ENCODE measurements at places on chromosomes 12 and 14. TPM values are rescaled to one million over a fixed set of nuclear protein-coding genes. Genes with fewer than 3 reads are reported as not detected.

- DNase-seq: no peak
These were observed 906 bp downstream of the LARP4 start for GRCh38 chr12:50401500-50402081.

GRCh38 chr12:123449249-123449733 is 8.6 kb upstream of the SNRNP35 start:
- DNase-seq: no peak

DNA sequence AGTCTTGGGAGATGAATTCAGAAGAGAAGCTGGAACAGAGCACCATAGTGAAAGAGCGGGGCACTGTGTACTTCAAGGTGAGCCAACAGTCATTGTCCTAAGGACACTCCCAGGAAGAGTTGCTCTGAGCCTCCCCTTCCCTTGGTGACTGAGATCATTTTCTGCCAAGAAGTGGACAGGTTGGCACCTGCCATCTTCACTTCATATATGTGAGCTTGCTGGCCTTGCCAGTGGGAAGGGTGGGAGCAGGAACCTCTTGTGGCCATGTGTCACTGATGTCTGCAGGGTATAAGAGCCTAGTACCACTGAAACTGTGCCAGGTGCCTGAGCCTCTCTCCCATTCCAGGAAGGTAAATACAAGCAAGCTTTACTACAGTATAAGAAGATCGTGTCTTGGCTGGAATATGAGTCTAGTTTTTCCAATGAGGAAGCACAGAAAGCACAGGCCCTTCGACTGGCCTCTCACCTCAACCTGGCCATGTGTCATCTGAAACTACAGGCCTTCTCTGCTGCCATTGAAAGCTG is 5.3 kb downstream of the FKBP4 start:
- DNase-seq: no peak

DNA sequence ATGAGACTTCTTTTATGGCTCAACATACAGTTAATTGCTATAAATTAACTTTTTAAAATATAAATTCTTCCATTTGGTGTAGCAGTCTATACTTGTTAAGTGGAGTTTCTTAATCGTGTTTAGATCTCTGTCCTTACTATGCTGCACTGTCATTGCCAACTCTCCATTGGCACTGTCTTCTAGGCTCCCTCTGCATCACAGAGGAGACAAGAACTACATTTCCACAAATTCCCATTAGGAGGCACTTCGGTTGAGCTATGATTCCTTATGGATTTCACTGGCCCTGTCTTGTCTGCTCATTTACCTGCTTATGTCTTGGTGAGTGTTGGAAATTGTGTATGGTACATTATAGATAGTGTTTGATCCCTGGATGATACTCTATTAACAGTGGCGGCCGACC is 630.9 kb upstream of the ATXN7L3B start:
- no peak for DNase-seq

GRCh38 chr12:49982246-49983087 is 9.7 kb downstream of the AQP6 start:
- no peak for DNase-seq

- DNase-seq: no peak
These were observed 9.2 kb upstream of the PLEKHD1 start for GRCh38 chr14:69475194-69475818.

GRCh38 chr12:109723311-109723881 is 9.8 kb downstream of the FAM222A start:
- DNase-seq: no peak

- no peak for DNase-seq
These were observed 51.3 kb downstream of the MAPKAPK5 start for GRCh38 chr12:111893287-111893686.

DNA sequence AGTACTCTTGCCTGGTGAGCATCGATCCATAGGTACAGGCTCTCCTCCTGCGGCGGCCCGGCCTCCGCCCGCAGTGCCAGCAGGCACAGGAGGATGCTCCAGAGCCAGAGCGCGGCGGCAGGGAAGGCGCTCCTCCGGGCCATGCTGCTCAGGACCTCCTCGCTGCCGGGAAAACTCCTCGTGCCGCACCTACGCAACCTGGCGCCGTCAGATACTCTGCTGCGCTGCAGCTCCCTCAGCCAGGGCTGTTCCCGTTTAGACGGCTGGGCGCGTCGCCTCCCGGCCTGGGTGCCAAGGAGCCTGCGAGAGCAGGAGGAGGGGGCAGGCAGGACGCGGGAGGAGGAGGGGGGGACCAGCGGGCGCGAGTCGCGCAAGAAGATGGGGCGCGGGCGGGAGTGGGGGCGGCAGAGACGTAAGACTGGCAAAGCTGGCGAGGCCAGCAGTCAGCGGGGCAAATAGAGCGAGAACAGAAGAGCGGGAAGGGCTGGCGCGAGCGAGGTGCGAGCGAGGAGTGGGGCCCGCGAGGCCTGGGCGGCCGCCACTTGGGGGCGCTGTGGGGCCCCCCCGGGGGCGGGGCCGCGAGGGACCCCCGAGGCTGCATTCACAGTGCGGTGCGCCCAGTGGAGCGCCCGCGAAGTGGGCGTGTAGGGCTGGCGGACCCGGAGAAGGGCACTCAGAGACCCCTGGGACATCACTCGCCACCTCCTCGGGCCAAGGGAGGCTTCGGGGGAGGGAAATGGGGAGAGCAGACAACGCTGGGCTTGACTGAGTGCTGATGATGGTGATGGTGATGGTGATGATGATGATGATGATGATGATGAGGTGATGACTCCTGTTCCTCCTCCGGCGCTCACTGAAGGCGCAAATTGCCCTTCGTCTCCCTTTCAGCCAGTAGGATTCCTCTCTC is at the start of gene WIF1:
TSS of gene WIF1 (minus strand) at position 257 of the 907 bp plus-strand sequence. CDS start at position 143, 114 bp downstream.
- no peak for DNase-seq

GRCh38 chr12:89528434-89528833 is 2.6 kb upstream of the POC1B start:
- DNase-seq: no peak

GRCh38 chr12:121090586-121091514 is 41.8 kb upstream of the P2RX7 start:
- no peak for DNase-seq

DNA sequence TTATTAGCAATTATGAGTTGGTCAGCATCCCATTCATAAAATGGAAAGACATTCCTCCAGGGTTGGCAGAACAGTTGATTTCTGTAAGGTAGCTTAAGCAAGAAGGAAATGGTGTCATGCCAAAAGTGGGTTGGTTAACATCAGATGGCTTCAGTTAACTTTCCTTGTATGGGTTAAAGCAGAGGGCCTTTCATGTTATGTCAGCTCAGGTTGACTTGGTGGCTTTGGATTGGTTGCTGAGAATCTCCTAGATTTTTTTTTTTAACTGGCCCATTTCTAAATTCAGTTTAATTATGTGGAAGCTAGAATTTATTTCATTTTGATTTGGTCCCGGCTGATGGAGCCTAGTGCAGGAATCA is 87.8 kb downstream of the BBS10 start:
- no peak for DNase-seq

DNA sequence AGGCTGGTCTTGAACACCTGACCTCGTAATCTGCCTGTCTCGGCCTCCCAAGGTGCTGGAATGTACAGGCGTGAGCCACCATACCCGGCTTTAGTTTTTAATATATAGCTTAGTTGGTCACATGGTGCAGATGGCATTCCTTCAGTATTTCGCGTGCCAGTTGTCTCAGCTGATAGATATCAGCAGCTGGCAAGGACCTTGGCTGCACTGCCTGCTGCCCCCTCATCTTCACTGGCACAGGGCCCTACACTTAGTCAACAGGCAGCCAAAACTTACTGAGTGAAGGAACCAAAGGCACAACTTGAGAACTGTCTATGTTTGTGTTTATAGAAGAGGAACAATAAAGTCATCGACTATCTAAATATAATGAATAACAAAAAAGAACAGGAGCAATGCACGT is 31.0 kb downstream of the EID3 start:
- DNase-seq: no peak

DNA sequence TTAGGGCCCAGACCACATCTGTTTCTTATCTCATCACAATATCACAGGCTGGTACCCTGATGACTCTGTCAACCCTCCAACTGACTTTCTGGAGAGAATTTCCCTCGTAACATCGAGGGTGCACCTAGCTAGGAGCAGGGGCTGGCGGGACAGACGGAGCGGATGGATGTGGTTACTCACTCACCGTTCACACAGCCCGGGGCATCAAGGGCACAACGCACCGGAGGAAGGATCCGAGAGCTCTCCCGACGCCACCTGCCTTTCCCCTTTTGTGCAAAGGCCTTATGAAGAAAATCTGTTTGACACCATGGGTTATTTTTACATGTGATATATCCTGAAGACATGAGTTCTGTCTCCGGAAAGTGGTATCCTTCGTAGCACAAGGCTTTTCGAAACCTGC is 31.4 kb downstream of the SLC15A4 start:
- no peak for DNase-seq

GRCh38 chr12:93135286-93136239 is 206.5 kb upstream of the EEA1 start:
- no peak for DNase-seq

- no peak for DNase-seq
These were observed 38.3 kb upstream of the FRMD6 start for GRCh38 chr14:51613416-51613815.

DNA sequence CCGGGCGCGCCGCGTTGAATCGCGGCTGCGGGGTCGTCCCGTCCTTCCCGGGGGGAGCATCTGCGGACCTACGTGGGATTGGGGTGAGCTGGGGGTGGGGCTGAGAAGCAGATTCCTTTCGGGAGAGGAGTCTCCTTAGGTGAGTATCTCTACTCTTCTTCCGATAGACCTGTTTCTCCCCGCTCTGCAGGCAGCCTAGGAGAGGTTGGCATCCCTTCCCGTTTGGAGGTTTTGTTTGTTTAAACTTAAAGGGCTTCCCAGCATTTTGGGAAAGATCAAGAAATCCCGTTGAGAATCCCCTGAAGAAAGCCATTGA is 411 bp downstream of the TTLL5 start:
- no peak for DNase-seq

RAB3IP gene
- 26.6 TPM for total RNA-seq

ALX1 gene
- total RNA-seq: not detected

TPH2 gene
- total RNA-seq: not detected

RASSF8 gene
- total RNA-seq: 0.05 TPM

CCDC198 gene
- not detected for total RNA-seq

RFX4 gene
- total RNA-seq: not detected

TRPV4 gene
- not detected for total RNA-seq

WNT5B gene
- not detected for total RNA-seq

CABP1 gene
- total RNA-seq: not detected

GLS2 gene
- total RNA-seq: 2.8 TPM

CIROP gene
- not detected for total RNA-seq

Measured in T-helper 17 cell (primary cell).